Bronchial smooth muscle cell (primary cell): ENCODE measurements at places on chromosomes 11 and 22. TPM values are rescaled to one million over a fixed set of nuclear protein-coding genes. Genes with fewer than 3 reads are reported as not detected.

KCTD14 gene
- total RNA-seq, result 0.32 and 0.43 TPM in 2 replicates

PIWIL4 gene
- total RNA-seq, result 2.5 and 5.1 TPM in 2 replicates

LIF gene
- 12.8 and 33.7 TPM in 2 replicates for total RNA-seq

TNNI2 gene
- not detected in 2 replicates for total RNA-seq

ISX gene
- total RNA-seq, result not detected in 2 replicates

FAM111B gene
- 0.09 and 0.63 TPM in 2 replicates for total RNA-seq

CALCA gene
- total RNA-seq, result not detected in 2 replicates
